ENCODE measurements at places on chromosomes 16 and 17. TPM values are rescaled to one million over a fixed set of nuclear protein-coding genes. Genes with fewer than 3 reads are reported as not detected.

TAC4 gene
- not detected for polyA plus RNA-seq

SLC5A2 gene
- 0.03 TPM for polyA plus RNA-seq

ACLY gene
- 310 TPM for polyA plus RNA-seq

SSTR5 gene
- polyA plus RNA-seq, result not detected

MYH11 gene
- not detected for polyA plus RNA-seq

PAQR4 gene
- polyA plus RNA-seq, result 16.8 TPM

KRT33A gene
- polyA plus RNA-seq, result not detected

MYOCD gene
- not detected for polyA plus RNA-seq

ZG16B gene
- polyA plus RNA-seq, result 2.6 TPM

ATAD5 gene
- 0.50 TPM for polyA plus RNA-seq

BICDL2 gene
- 2.8 TPM for polyA plus RNA-seq

MYH1 gene
- polyA plus RNA-seq, result not detected

Measured in keratinocyte (primary cell).